ENCODE measurements at places on chromosomes 3 and 15.
A peak's percentile ranks its signal among the peaks of the same experiment; 100 is the strongest.

GRCh38 chr3:140284372-140284771 lies 349.4 kb downstream of the CLSTN2 start:
- no peak for DNase-seq

DNA sequence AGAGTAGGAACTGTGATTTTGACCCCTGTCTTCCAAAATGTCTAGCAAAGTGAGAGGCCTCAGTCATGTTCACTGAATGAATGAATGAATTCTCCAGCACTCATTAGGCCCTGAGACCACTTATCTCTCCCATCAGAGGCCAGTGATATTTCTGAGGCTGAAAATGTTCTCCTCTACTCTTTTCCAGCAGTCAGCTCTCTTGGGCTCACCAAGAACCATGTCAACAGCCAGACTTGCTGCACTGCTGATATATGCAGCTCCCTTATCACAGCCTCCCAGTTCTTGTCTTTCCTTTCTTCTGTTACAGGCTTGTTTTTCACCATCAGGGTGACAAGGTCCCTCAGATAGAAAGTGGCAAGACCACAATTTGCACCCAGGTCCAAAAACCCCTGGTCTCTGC lies 28.7 kb upstream of the MFSD1 start:
- no peak for DNase-seq

GRCh38 chr15:49521802-49522201 lies 98.8 kb downstream of the FGF7 start:
- DNase-seq: no peak

- no peak for DNase-seq
Measured at GRCh38 chr15:22918056-22918455, 62.1 kb downstream of the CYFIP1 start.

DNA sequence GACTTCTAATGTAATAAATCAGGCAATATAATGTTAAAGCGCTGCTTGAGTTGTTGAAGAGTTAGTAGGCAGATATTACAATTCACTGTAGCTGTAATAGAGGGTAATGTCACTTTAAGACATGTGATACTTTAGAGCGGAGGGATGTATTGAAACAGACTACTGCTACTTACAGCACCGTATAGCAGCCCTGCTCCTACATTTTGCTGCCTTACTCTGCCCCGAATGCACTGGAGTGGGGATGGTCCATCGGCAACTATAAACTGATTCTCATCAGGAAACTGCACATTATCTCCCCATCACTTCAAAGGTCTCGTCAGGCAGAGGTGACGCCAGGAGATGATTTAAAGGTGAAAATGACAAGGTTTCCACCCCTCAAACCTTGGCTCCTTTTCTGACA lies 349.7 kb upstream of the SUCLG2 start:
- no peak for DNase-seq

DNA sequence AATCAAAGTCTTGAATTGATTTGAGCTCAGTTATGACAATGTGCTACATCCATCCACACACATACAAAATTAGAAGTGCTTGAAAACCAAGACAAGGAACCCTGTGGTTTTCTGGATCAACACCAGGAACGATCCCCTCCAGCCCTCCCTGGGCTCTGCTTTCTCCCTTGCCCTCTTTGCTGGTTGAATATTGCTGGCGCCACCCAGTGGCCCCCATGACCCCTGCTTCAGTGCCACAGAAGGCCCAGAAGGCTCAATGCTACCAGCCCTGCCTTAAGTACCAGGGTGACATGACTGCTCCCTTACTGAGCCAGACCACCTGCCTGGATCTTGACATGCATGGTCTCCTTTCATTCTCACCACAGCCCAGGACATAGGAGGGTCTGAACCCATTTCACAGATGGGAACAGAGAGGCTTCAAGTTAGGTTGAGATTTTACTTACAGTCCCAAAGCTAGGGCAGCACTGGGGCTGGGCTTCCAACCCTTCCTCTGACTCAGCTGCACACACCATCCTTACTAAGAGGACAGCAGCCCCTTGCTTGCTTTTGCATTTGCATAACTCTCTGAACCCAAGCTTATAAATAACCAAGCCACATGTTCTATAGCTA lies 15.0 kb downstream of the IL12A start:
- peak; percentile 65 for DNase-seq

- DNase-seq: no peak
Measured at GRCh38 chr3:15325228-15325627, 7.2 kb downstream of the SH3BP5 start.

- DNase-seq: no peak
Measured at GRCh38 chr15:23616536-23616935, 31.1 kb downstream of the MAGEL2 start.

GRCh38 chr15:95987299-95987698 lies 343.2 kb upstream of the NR2F2 start:
- no peak for DNase-seq

- no peak for DNase-seq
Measured at GRCh38 chr3:23172059-23172458, 31.1 kb upstream of the UBE2E2 start.

- no peak for DNase-seq
Measured at GRCh38 chr3:68740087-68740486, 192.3 kb downstream of the TAFA4 start.

- no peak for DNase-seq
Measured at GRCh38 chr3:176584413-176585176, 612.7 kb downstream of the TBL1XR1 start.

DNA sequence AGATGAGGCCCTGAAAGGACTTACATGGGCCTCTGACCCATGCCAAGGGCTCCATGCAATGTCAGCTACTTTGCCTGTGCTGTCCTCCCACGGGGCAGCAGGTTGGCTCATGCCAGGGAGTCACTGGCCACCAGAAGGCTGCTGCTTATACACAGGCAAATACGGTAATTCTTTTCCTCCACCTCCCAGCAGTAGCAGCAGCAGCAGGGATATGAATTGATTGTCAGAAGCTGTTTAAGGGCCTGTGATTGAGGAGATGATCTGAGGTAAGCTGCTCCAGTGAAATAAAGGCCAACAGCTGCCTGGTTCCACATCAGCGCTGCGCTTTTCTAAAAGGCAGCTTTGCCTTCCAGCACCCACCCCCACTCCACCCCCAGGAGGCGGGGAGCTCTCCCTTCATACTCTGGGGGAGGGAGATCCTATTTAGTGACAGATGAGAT lies 250.5 kb downstream of the SHQ1 start:
- DNase-seq: peak; percentile 69

DNA sequence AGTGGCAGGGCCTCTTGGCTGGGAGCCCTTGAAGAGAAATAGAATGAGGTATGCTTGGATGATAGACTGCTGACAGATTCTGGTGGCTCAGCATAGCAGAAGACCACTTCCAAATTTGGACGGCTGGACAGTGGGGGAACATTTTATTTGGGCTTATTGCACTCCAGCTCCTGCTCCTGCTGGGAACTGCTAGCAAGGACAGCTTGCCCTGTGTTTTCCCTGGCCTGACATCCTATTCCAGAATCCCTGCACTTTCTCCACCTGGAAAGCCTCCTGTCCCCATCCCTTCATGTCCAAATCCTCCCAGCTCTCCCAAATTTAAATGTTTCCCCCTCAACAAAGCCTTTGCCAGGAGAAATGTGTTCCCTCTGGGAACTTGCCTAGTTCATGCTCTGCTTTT lies 9.8 kb upstream of the COLQ start:
- DNase-seq: no peak

- no peak for DNase-seq
Measured at GRCh38 chr3:157464321-157464720, 27.7 kb downstream of the PTX3 start.

GRCh38 chr3:166444756-166445155 lies 607.5 kb upstream of the BCHE start:
- DNase-seq: peak; percentile 78

GRCh38 chr15:69089258-69089657 lies 71.2 kb upstream of the GLCE start:
- DNase-seq: no peak

GRCh38 chr3:127013181-127013580 lies 30.3 kb downstream of the PLXNA1 start:
- no peak for DNase-seq

GRCh38 chr15:51483520-51483919 lies 139.1 kb downstream of the DMXL2 start:
- DNase-seq: no peak

- no peak for DNase-seq
Measured at GRCh38 chr15:41476416-41477048, 17.1 kb upstream of the ITPKA start.

GRCh38 chr3:69547461-69547880 lies 161.6 kb upstream of the FRMD4B start:
- DNase-seq: no peak

DNA sequence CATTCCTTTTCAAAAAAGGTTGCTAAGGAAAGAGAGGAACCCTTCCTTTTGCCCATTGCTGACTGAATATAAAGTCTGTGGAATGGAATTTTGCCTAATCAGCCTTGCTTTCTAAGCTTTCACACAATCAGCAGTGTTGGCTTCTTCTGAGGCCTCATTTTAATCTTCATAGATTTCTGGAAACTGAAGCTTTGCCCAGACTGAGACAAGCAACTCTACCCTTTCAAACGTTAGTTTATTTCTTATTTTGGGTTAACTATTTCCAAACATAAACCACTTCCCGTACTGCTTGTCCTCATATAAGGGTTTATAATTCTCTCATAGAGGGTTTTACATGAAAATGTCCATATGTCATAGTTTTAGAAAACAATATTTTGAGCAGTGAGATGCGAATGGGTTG lies 82.9 kb downstream of the NR1D2 start:
- no peak for DNase-seq

GRCh38 chr3:54630101-54630623 lies 297.7 kb downstream of the LRTM1 start:
- no peak for DNase-seq

- no peak for DNase-seq
Measured at GRCh38 chr15:72783004-72783639, 436 bp downstream of the ADPGK start.

DNA sequence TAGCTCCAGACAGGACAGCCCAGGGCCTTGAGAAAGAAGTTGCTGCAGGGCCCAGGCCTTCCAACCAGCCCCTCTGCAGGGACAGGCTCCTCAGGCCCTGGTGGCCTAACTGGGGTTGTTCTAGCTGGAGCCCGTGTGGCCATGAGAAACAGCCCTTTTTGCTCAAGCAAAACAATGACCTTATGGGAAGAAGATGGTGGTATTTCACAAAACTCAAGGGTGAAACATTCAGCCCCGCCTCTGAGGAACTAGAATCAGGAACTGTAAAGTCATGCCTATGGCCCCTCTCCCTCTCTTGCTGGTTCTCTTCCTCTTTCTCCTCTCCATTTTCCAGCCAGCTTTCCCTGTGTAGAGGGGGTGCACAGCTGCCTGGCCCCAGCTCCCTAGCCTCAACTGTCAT lies 273.3 kb downstream of the RPLP1 start:
- no peak for DNase-seq

DNA sequence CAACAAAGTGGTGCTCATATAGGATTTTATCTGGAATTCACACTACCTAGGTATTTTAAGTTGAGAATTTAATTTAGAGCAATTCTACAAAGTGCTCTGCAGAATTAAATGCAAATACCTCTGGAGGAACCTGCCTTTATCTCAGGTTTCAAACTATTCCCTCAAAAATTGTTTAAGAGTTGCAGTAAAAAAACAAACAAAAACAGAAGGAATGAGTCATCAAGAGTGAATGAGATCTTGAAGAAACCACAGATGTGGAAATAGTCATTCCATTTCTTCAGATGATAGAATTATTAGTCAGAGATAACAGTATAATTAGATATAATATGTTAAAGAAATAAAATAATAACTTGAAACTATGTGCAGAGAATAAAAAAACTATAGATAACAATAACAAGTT lies 80.8 kb upstream of the SCN5A start:
- no peak for DNase-seq

DNA sequence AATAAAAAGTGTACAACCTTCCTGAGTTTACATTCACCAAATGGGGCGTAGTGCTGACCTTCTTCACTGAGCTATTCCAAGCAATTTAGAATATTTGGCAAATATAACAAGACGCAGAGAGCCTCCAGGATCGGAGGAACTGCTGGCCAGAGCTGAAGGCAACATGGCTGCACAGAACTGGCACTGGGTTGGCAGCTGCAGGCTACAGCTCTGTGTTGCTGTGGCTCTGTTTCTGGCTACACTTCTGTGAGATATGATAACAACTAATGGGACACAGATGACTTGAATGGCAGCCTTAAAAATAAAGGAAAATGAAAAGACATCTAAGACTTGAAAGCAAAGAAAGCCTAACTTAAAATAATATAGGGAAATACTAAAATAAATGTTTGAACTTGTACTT lies 10.8 kb upstream of the SLC6A20 start:
- DNase-seq: no peak

GRCh38 chr3:72938471-72939265 lies 50.8 kb downstream of the GXYLT2 start:
- DNase-seq: peak; percentile 59

DNA sequence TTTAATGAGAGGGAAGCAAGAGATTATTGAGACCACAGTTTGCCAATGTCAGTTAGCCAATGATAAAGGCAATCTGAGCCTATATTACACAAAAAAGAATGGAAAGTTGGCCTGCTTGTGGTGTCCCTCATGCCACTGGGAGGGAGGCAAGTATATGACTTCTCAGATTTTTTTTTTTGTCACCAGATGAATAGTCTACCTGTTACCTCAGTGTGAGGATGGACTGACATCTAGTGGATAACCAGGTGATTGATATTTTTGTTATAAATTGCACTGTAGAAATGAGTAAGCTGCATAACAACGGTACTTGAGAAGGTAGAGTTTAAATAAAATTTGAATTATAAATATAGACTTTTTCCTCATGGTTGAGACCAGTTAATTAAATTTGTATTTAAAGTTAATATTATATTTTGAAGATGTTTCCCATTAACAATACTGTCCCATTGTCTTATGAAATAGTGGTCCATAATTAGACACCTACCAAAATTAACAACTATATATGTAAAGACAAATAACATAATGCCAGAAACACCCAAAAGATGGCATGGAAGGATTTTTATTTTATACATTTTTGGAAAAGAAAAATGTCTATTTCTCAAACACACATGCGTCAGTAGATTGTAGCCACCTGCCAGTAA lies 237.8 kb upstream of the GADL1 start:
- DNase-seq: no peak

DNA sequence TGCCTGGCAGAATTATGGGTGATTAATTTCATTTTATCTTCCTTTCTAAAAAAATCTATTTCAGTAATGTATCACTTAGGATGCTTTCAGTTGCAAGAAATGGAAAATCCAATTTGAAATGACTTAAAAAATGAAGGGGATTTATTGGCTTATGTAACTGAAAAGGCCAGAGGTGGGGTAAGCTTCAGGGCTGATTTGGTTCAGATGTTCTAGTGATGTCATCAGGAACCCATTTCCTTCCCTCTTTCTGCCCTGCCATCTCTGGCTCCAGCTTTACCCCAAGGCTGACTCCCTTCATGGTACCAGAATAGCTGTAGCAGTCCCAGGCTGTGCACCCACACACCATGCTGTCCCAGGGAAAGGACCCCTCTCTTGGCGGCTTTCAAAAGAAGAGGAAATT lies 18.5 kb upstream of the REC114 start:
- no peak for DNase-seq

DNA sequence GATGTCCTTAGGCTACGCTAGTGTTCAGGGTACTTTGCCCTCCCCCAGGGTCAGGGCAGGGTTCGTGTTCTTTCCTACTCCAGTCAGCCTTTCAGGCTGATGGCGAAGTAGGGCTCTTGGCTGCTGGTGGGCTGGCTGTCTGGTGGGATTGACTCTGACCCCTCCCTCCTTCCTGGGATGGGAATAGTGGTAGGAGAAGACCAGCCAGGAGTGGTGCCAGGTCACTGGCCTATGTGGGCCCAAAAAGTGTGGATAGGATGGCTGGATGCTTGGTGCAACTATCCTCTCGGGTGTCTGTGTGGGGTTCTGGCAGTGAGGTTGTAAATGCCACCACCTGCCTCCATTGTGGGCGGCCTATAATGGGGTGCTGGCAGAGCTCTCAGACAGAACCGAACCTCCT lies 20.4 kb upstream of the EXOG start:
- DNase-seq: no peak

- DNase-seq: no peak
Measured at GRCh38 chr15:76972389-76973361, 22.3 kb upstream of the PSTPIP1 start.
